ENCODE measurements at places on chromosomes 11 and 22.
A peak's percentile ranks its signal among the peaks of the same experiment; 100 is the strongest.

DNA sequence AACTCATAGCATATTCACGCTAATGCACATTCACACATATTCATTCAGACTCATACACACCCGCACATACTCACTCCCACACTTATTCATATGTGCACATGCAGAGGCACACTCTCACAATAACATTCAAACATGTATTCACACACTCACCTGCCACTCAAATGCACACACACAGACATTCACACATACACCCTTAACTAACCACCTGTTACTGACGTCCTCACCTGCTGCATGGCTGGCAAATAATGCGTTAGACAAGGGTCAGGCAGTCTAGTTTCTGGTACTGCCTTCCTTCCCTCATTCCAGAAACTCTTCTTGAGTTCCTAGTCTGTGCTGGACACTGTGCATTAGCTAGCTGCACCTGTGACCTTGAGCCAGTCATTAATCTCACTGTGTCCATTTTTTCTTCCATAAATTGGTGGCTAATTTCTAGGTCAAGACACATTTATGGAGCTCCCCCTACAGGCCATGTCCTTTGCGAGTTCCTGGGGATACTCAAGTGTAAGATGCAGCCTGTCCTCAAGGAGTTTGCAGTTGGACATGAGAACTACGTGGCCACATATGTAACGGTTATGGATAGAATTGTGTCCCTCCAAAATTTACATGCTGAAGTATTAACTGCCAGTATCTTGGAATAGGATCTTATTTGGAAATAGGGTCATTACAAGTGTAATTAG lies 34.5 kb upstream of the SEZ6L start:
- DNase-seq = no peak

DNA sequence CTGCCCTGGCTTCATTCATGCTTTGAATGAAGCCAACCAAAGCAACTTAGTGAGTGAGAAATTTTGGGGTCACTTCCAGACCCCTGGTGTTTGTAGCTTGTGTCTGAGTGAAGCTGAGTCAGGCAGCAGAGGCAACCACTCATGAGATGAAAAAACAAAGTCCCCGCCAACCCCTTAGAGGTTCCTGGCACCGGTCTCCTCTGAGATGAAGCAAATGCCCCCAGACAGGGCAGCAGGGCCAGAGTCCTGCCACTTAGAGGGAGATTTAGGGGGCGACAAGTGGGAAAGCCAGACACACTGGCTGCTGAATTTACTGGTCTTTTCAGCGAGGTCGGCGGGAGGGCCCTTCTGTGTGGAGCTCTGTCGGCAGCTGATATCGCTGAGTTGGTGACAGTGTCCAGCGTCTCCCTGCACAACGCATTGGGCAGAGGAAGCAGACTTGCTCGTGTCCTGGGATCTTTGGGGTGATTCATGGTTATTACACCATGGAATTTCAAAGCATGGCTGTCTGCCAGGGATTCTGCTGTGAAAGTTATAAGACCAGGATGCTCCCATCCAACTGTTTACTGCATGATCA lies 482.6 kb downstream of the MIAT start:
- DNase-seq = no peak

- no peak for DNase-seq
These were observed 427.6 kb upstream of the FAT3 start for GRCh38 chr11:91796999-91797398.

DNA sequence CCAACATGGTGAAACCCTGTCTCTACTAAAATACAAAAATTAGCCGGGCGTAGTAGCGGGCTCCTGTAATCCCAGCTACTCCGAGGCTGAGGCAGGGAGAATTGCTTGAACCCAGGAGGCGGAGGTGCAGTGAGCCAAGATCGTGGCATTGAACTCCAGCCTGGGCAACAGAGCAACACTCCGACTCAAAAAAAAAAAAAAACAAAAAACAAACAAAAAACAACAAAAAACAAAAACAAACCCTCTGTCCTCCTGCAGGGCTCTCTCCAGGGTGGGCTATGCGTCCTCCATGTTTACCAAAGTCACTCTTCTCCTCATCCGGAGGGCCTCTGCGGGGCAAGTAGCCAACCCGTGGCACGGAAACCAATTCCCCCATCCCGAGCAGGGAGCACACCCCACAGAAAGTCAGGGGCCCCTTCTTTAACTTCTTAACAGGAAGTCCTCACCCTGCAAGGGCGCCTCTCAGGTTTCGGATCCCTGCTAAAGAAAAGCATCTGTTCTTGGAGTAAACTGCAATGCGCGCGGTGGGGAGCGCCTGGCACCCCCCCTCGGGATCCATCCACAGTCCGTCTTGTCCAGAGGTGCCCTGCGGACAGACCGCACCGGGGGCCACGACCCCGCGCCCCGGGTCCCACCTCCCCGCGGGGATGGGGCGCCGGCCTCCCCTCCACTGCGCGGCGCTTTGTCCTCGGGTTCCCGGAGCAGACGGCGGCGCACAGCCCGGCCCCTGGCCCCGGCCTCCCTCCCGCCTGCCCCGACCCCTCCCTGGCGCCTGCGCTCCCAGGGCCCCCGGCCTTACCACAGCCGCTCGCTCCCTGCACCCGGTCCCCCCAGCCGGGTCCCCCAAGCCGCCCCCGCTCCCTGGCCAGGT lies 712 bp downstream of the CERK start:
- DNase-seq = no peak

- DNase-seq = no peak
These were observed 262.3 kb upstream of the CADM1 start for GRCh38 chr11:115766561-115766960.

DNA sequence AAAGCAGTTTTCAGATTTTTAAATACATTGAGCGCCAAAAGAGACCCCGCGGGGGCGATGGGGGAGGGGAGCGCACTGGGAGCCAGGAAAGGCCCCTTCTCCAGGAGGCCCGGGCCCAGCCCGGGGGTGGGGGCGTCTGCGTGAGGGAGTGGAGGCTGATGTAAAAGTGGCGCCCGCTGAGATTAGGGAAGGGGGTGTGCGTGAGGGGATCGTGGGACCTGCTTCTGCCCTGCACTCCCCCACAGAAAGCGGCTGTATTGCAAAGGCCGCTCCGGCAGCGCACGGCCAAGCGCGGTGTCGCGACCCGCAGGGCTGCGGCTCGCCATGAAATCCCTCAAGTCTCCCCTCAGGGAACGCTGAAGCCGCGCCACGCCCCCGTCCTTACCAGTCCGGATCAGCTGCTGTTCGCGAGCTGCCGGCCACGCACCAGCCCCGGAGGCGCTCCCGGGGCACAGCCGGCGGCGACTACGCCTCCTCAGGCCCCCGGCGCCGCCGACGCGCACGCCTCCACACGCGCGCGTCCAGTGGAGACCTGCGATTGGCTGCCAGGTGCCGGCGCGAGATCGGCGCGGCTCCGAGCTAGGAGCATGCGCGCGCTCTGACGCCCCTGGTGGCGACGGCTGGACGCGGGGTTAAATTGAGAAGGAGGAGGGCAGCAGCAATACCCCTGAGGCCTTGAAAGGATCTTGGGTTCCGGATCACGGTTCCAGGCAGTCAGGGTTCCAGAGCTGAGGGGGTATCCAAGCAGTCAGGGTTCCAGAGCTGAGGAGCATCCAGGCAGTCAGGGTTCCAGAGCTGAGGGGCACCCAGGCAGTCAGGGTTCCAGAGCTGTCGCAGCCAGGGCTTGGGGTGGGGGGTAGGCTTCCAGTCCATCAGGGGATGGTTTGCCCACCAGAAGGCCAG lies at the start of gene ZNF280B:
ZNF280B (minus strand) TSS at position 469 of the 903 bp plus-strand sequence. CDS start 19,344 bp downstream, outside the sequence.
- peak; percentile 52 for DNase-seq

- DNase-seq = no peak
These were observed 541 bp downstream of the MICAL2 start for GRCh38 chr11:12110714-12111548.

DNA sequence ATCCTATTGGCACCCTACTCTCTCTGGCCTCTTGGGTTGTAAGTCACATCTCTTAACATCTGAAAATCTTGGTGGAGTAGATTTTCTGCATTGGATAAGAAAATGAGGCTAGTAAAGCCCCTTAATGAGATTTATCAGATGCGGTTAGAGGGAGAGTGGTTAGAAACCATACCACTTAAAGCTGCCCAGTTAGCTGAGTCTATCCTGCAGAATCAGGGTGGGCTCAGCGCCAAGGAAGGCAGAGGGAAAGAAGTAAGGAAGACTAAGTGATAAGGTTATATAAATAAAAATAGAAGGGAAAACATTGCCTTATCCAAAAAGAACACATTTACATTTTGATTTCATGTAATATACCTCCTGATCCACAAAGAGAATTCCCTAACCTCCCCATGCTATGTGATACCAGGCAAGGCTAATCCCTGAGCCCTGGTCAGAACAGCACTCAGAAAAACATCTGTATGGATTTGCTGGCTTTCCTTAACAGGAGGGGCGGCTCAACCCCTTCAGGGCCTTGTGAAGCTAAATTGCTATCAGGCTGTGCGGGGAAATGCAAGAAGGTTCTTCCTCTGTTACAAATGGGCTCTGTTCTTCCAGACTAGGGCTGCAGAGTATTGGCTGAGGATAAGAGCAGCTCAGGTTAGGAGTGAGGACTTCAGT lies 101.7 kb downstream of the SNX19 start:
- DNase-seq = no peak

DNA sequence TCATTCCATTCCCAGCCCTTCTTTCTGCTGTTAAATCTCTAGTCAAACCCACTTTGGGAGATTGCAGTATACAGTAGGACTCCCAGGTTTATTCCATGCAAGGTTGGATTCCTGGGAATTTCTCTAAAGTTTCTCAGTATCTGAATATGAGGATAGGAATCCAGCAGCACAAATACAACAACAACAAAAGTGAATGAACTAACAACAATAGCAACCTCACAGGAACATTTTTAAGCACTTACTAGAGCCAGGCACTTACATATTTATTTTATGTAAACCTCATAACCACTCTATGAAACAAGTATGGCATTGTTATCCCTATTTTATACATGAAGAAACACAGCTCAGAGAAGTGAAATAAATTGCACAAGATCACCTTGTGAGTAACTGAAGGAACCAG lies 1.9 kb downstream of the MMP7 start:
- DNase-seq = no peak

GRCh38 chr11:132423266-132423665 lies 1052.9 kb downstream of the NTM start:
- DNase-seq = peak; percentile 89

DNA sequence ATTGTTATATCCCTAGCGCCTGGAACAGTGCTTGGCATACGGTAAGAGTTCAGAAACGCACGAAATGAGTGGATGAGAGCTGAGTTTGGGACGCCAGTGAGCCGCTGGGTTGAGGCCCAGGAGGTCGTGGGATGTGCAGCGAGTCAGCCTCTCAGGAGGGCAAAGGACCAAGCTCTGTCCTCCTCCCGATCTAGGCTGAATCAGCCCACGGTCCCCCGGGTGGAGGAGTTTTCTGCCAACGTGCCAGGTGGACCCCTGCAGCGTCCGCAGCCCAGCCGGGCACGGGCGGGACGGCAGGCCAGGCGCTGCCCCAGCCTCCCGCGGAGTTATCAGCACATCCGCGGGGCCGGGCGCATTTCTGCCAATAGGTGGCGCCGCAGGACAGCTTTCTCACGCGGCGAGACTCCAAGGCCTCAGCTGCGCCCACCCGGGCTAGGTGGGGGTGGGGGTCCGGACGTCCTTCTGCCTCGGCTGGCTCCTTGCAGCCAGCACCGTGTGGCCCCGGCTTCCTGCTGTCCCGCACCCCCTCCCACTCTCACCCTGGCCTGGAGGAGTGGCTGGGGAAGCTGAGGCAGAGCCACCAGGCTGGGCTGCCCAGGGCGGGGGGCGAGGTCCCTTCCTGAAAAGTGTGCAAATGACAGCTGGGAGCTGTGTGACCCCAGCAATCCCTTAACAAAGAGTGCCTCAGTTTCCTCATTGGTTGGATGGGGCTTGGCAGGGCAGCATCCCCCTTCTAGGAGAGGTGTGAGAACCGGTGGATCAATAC lies 2.2 kb upstream of the RPS19BP1 start:
- peak; percentile 64 for DNase-seq

GRCh38 chr11:89275966-89276365 lies 98.3 kb downstream of the TYR start:
- DNase-seq = no peak

- no peak for DNase-seq
These were observed 52.4 kb downstream of the AAMDC start for GRCh38 chr11:77873345-77873744.

GRCh38 chr11:103953797-103954486 lies 82.5 kb upstream of the DDI1 start:
- no peak for DNase-seq

DNA sequence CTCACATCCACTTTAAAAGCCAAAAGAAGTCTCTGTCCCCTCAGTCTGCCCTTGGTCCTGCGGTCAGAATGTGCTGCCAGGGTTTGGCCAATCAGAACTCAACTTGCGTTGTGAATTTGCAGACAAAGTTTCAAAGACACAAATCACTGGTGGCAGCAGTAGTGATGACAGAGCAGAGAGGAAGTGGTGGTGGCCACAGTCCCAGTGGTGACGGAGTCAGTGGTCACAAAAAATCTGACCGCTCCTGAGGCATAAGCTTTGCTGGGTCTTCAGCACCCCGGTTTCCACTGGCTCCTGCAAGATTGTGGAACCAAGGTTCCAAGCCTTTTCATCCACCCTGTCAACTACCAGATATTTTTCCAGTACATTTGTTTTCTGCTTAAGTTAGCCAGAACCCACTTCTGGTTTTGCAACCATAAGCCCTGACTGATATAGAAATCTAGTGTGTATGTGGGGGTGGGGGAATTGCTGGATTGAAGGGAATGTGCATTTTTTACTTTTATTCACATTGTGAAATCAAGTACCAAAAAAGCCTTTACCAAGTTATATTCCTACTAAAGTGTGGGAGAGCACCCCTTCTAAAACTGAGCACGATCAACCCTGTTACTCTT lies 112.3 kb downstream of the TMPRSS5 start:
- DNase-seq = no peak

DNA sequence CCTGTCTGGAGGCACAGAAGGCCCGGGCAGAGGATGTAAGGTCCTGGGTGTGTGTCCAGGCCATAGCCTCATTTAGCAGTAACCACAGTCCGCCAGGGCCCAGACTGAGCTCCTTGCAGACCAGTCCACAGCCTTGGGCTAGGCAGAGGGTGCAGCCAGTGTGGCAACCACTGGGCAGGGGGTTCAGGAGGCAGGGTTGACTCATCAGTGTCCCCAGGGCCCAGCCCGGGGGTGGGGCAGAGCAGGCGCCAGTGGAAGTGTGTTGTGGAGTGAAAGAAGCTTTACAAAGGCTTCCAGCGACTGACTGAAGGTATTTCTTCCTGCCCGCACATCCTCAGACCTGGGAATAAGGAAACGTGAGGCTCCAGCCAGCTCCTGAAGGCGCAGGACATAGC lies 27.7 kb upstream of the WNT11 start:
- no peak for DNase-seq

DNA sequence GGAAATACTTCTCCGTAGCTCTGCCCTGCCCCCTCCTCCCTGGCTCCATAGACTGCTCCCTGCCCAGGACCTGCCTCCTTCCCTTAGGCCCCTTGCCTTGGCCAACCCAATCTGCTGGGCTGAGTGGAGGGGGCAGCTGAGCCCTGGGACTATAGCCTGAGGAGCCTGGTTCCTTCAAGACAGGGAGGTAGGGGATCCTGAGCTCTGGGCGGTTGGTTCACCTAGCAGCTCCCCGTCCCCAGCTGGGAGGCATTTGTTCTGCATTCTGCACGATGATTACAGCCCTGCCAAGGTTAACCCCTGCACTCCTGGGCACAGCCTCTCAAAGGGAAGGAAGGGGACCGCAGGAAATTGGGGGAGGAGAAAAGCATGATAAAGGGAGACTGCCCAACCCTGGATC lies 3.6 kb upstream of the CDC42EP1 start:
- DNase-seq = no peak

- DNase-seq = no peak
These were observed 36.0 kb upstream of the CHRNA10 start for GRCh38 chr11:3707176-3707575.
